ENCODE measurements at places on chromosomes 2 and 18. TPM values are rescaled to one million over a fixed set of nuclear protein-coding genes. Genes with fewer than 3 reads are reported as not detected.

The SLC11A1 gene
- 0.10 TPM for total RNA-seq

DNA sequence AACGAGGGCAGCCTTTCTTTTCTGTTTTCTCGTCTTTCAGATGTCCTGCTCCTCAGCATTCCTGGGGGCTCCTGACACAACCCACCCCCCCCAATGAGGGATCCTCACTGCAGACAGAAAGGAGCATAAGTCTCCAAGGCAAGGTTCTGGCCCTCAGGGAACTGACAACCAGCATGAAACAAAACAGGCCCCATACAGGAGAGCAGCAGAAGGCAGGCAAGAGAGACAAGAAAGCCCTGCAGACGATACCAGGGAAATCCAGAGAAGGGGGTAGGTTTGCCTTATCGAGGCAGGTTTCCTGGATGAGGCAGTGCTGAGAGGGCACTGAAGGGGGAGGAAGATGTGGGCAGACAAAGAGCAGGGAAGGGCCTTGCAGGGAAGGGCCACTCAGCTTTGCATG, 103.9 kb upstream of the EPAS1 start:
- no peak for DNase-seq

GRCh38 chr18:13623348-13623747, 103.0 kb downstream of the FAM210A start:
- DNase-seq, result no peak

DNA sequence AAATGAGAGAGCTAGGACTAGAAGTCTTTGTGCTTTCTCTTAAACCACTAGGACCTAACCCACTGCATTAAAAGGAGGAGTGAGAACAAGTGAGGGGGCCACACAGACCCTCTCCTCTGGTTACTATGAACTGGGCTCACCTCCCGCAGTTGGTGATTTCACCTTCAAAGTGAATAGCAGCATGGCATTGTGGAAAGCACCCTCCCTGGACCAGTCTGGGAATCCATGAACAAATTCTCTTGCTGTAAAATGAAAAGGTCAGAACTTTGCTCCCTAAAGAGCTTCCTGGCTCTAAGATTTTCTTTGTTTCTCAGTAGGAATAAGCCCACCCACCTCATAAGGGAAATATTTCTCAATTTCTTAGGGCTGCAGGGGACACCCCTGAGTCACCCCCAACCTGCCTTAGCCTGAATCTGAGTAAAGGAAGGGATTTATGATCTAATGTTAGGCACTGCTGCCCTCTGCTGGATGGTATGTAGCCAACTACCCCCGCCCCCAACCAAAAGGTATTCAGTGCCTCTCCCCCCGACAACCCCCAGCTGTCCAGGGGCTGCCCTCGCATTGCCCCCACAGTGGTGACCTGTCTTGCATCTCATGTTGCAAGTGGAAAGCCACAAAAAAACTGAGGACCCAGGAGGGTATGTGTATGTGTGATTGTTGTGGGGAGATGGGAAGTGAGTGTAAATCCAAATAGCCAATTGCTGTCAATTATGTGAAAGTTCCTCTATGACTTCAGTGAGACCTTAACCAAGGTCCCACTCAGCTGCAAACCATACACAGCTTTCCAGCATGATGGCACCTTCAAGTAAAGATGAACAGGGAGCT, 230.9 kb upstream of the SLC14A2 start:
- peak; percentile 66 for DNase-seq

DNA sequence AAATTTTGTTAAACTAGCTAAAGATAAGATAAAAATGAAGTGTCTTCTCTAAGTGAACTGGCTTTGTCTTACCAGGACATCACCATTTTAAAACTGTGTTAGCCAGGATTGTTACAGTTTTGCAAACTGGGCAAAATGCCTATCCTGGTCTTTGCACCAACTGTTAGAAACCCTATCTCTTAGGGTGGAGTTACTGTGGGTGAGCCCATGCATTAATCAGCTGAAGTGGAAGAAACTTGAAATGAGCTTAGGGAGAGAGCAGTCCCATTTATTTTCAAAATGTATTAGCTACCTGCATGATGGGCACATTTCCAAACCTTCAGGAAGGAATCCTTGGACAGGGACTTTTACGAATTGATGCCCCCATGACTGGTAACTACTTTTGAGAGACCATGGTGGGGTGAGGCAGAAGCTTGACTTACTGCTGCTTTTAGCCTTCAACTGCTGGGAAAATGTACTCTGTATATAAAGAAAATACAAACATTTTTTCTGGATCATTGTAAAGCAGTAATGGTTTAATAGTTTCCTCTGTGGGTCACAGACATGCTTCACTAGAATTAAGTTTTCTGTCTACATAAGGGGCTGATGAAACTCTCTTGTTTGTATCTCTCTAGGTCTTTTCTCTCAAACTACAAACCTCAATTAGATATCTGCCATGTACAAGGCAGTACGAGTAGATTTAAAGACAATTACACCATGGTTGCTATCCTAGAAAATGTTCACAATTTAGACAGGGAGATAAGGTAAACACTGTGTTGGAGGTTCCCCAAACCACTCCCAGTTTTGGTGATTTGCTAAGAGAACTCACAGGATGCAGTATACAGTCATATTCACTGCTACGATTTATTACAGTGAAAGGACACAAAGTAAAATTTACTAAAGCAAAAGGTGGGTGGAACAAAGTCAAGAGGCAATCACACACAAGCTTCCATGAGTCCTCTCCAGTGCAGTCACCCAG, 321.4 kb upstream of the MMADHC start:
- DNase-seq, result peak; percentile 48

DNA sequence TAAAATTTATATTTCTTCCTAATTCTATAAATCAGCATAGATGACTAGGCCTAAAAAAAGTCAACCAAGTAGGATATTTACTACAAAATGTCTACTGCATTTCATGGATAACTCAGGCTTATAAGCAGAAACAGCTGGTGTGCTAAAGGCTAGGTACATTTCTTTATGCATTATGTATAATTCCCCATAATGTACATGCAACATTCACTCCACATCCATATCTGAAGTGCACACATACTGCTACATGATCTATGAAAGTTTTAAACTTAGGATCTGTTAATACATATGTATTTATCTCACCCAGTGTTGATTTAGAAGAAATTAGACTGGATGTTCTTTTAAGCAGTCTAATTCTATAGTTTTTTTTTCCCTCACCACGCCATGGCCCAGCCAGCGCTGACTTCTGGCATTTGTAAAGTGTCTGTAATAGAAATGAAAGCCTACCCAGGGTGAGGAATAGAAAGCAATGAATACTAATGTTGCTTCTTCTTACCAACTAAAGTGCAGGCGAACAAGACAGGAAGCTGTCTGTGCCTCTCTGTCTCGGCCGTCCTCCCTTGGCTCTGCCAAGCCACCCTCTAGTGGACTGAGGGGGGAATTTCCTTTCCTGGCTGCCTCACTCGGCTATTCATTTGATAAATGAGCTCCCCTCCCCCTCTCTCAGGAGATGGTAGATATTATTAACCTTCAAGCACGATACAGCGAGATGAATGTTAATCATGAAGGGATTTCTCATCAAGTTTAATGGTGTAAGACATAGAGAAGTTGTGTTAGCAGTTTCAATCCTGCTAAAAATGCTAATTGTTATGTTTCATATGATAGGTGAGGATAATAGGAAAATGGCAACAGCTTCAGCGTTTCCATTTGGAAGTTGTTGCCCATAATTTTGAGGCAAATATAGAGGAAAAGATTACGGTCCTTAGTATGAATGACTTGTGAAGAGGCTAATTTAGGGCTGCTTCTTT, 384.5 kb downstream of the MTX2 start:
- peak; percentile 74 for DNase-seq

The CNGA3 gene
- total RNA-seq, result not detected

DNA sequence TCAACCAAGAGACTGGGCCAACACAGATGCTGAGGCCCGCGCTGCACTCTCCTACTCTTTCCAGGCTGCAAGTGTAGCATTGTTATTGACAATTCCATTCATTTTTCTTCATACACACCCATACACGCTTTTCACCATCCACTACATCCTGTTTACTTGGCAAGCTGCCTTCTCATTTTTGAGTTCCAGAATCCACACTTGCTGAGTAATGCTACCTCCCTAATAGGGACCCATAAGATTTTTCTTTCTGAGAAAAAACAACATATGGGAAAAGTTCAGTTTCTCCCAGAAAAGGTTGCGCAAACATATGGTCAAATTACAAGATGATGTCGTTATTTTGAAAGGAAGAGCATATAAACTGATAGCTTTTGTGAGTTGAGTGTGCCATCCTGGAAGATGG, 3.3 kb upstream of the NETO1 start:
- DNase-seq, result peak; percentile 72

The ABHD1 gene
- 0.12 TPM for total RNA-seq

GRCh38 chr2:127770973-127771735, 39.8 kb downstream of the WDR33 start:
- peak; percentile 41 for DNase-seq

DNA sequence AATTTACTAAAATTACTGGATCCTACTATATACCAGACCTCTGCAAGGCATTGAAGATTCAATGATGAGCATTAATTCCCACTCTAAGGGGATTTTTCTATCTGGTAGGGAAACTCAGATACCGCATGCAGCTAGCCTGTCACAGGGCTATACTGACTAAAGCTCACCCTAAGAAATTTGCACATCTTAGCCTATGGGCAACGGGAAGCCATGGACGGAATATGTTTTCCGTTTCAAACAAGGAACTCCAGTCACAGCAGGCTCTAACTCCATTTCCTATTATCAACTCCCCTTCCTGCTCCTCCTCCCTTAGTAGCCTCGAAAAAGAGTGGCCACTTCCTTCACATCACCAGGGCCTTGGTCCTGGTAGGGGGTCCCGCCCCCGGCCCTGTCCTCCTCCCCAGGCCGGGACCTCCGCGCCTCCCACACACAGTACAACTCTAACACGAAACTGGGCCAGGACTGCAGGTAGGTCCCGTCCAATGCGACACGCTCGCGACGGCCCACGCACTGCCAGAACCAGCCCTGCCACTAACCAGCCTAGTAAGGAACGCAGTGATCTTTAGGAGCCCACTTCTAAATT, 659 bp upstream of the COX5B start:
- DNase-seq, result no peak

DNA sequence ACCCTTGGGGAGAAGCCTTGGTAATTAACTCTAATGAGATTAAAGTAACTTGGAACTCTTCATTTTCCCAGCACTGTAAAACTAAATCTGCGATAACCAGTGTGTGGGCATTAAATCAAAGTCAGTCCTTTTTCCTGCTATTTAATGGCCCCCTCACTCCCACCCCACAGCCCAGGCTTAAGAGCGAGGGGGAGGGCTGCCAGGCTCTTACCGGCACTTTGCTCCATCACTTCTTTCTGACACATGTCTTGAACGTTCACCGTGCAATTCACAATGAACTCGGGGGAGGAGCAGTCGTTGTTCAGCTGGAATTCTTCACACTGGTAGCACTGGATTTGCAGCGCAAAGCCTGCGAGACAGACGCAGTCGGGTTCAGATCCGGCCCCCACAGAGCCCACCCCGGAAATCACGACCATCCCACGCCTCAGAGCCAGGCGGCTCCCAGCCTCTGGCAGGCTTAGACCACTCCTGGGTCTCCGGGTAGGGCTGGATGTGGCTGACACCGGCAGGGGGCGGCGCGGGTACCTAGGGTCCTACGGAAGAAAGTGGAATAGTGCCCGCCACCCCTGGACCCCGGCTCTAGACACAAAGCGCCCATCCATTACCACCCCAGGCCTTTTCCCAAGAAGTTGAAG, 1.7 kb downstream of the LYPD1 start:
- DNase-seq, result no peak

DNA sequence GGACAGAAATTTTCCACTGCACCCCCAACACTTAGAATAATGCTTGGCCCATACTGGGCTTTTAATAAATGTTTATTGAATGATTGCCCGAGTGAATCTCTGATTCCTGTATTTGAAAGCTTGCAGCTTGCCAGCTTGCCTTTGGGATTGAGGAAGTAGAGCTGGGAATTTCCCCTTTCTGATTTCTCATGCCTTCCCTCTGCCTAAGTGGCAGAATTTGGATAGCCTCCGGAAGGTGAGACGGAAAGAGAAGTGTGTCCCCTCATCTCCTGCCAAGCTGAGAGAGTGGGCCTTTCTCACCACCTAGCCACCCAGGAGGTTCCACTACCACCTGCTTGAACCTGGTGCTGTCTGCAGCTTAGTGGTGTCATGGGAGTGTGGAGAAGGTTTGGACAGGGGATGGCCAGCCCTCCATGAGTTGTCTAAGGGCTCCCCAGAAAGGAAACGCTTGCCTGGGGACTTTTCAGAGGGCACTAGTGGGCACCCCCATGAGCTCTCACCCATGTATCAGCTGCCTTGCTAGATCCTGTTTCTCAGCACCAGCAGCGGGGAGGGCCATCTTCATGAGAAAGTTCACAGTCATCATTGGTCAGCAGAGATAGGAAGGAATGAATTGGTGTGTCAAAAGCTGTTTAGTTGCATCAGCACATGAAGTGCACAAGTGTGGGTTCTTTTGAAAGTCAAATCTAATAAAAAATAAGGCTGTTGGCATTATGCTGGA, 8.6 kb upstream of the NCOA1 start:
- DNase-seq, result no peak

- no peak for DNase-seq
Observed at GRCh38 chr2:120345608-120346007, 328 bp upstream of the INHBB start.

DNA sequence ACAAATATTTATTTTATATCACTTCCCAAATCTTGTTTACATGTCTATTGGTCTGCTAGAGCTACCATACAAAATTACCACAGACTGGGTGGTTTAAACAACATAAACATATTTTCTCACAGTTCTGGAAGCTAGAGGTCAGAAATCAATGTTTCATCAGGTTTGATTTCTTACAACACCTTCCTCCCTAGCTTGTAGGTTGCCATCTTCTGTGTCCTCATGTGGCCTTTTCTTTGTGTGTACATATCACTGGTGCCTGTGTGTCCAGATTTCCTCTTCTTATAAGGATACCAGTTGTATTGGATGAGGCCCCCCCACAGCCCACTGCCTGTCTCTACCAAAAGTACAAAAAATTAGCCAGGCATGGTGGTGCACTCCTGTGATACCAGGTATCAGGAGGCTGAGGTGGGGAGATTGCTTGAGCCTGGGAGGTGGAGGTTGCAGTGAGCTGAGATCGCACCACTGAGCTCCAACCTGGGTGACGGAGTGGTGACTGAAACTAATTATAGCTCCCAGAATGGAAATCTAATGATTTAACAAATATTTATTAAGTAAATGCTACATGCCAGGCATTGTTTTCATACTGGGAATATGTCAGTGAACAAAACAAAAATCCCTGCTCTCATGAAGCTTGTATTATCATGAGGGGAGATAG, 13.6 kb downstream of the EML4 start:
- DNase-seq, result no peak

The ZDBF2 gene
- total RNA-seq, result 4.1 TPM

GRCh38 chr2:25366629-25367028, 24.9 kb upstream of the DNMT3A start:
- no peak for DNase-seq

The ANKMY1 gene
- total RNA-seq, result 6.1 TPM

- no peak for DNase-seq
Observed at GRCh38 chr2:15999596-16000469, 59.5 kb downstream of the MYCN start.

- no peak for DNase-seq
Observed at GRCh38 chr18:32867936-32868335, 95.1 kb upstream of the KLHL14 start.

Data from H4 (cell line).